ENCODE measurements at places on chromosomes 2 and 18.

GRCh38 chr2:173996766-173997165 is 31.6 kb upstream of the SP3 start:
- DNase-seq, result no peak
- peaks cover 18% of the 10 kb centered on the region for H3K27me3 ChIP-seq
- H3K4me1 ChIP-seq, result peaks cover 5% of the 10 kb centered on the region

DNA sequence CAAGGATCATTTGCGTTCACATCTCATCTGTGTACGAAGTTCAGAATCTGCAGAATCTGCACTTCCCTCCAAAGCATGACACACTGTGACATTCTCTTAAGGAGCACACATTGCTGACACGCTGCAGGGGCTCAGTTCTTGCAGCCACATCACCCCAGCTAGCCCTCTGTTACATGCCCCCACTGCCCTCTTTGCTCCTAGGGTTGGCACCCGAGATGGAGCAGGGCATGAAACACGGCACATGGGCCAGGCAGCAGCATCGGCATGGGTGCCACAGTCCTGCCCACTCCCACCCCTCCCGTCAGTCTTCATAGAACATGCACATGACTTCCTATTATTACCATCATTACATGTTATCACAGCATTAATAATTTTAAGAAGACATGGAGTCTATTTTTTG is 76.4 kb downstream of the COL6A3 start:
- no peaks in the 10 kb centered on the region for H3K27me3 ChIP-seq
- no peak for DNase-seq
- no peak overlapping the region for H3K27ac ChIP-seq
- no peak overlapping the region for H3K4me3 ChIP-seq
- H3K4me1 ChIP-seq, result no peaks in the 10 kb centered on the region

GRCh38 chr2:1678609-1679008 is 65.7 kb downstream of the PXDN start:
- H3K36me3 ChIP-seq, result no peaks in the 10 kb centered on the region
- no peak overlapping the region for H3K4me3 ChIP-seq
- H3K27ac ChIP-seq, result no peak overlapping the region
- no peaks in the 10 kb centered on the region for H3K27me3 ChIP-seq
- no peak for DNase-seq

DNA sequence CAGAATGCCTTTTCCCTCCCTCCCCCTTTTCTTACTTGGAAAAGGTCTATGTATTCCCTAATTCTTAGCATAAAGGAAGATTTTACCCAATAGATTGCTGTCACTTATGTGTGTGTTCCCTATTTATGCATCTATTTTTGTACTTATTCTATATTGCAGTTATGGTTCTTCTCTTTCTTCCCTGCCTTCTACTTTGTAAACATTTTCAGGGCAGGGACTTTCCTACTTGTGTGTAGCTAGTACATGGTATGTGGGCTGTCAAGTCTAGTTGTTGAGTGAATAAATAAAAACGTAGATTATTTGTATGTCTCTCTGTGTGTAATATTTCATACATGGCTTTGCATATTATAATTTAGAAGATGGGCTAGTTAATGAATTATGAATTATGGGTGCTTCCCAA is 45.3 kb downstream of the PSMD14 start:
- DNase-seq, result no peak
- H3K27me3 ChIP-seq, result no peaks in the 10 kb centered on the region
- H3K4me1 ChIP-seq, result peaks cover 27% of the 10 kb centered on the region
- H3K36me3 ChIP-seq, result peaks cover 13% of the 10 kb centered on the region
